ENCODE measurements at places on chromosomes 16 and 17. TPM values are rescaled to one million over a fixed set of nuclear protein-coding genes. Genes with fewer than 3 reads are reported as not detected.
A peak's percentile ranks its signal among the peaks of the same experiment; 100 is the strongest.

ARL5C gene
- total RNA-seq: not detected

KRT33B gene
- total RNA-seq: not detected

HID1 gene
- 47.8 TPM for total RNA-seq

DOC2A gene
- 4.8 TPM for total RNA-seq

EXOC3L1 gene
- total RNA-seq: 2.3 TPM

CCDC200 gene
- total RNA-seq: not detected

BRIP1 gene
- 3.3 TPM for total RNA-seq

RRAD gene
- total RNA-seq: 4.0 TPM

DNA sequence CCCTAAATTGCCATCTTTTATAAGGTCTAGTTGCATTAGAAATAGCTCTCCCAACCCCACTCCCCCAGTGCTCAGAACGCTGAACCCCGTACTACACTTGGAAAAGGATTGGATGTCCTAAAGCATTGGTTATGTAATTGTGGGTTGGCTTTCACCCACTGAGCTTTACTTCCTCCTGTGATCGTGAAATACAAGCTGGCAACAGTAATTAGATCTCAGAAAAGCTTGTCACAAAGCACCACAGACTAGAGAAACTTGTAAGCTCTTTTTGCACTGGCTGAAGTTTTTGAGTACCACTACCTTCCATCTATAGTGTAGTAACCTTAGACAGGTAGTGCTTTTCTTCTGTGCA is 54.4 kb downstream of the SIAH1 start:
- no peak overlapping the region for H3K27ac ChIP-seq
- no peaks in the 10 kb centered on the region for H3K36me3 ChIP-seq
- DNase-seq: no peak
- H3K4me3 ChIP-seq: no peak overlapping the region
- no peaks in the 10 kb centered on the region for H3K27me3 ChIP-seq

DNA sequence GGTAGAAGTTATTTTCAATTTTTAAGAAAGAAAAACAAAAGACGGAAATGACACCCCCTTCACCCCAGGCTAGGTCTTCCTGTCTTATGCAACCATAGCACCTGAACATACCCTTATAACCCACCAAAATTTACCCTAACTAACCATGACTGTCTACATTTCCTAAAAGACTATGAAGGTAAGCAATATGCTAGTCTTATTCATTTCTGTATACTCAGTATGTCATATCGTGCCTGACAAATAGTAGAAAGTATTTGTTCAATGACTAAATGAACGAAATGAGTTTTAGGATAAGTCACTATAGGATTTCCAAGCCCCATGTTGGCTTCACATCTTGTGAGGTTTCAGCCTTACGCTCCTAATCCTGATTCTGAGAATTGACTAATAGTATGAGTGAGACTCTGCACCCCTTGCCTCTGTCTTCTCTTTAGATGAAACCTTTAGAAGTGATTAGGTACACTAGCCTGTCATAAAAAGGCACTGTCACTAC is 6.5 kb downstream of the ADAT1 start:
- H3K27ac ChIP-seq: no peak overlapping the region
- H3K4me1 ChIP-seq: peaks cover 7% of the 10 kb centered on the region
- no peak for DNase-seq
- H3K36me3 ChIP-seq: peaks cover 5% of the 10 kb centered on the region

GRCh38 chr16:9867176-9867575 is 315.1 kb downstream of the GRIN2A start:
- no peaks in the 10 kb centered on the region for H3K4me1 ChIP-seq
- H3K27me3 ChIP-seq: no peaks in the 10 kb centered on the region
- DNase-seq: no peak
- H3K36me3 ChIP-seq: no peaks in the 10 kb centered on the region
- H3K27ac ChIP-seq: no peak overlapping the region

GRCh38 chr16:2586901-2587480 is 49.2 kb downstream of the PDPK1 start:
- no peak for DNase-seq
- no peak overlapping the region for H3K27ac ChIP-seq
- no peaks in the 10 kb centered on the region for H3K27me3 ChIP-seq
- H3K4me3 ChIP-seq: no peak overlapping the region
- H3K4me1 ChIP-seq: no peaks in the 10 kb centered on the region

GRCh38 chr17:68384471-68384870 is 72.8 kb downstream of the WIPI1 start:
- no peak for DNase-seq
- H3K4me1 ChIP-seq: no peaks in the 10 kb centered on the region
- H3K27ac ChIP-seq: no peak overlapping the region
- H3K27me3 ChIP-seq: no peaks in the 10 kb centered on the region
- H3K4me3 ChIP-seq: no peak overlapping the region

GRCh38 chr16:13852827-13853226 is 67.1 kb upstream of the ERCC4 start:
- no peaks in the 10 kb centered on the region for H3K36me3 ChIP-seq
- no peak overlapping the region for H3K4me3 ChIP-seq

DNA sequence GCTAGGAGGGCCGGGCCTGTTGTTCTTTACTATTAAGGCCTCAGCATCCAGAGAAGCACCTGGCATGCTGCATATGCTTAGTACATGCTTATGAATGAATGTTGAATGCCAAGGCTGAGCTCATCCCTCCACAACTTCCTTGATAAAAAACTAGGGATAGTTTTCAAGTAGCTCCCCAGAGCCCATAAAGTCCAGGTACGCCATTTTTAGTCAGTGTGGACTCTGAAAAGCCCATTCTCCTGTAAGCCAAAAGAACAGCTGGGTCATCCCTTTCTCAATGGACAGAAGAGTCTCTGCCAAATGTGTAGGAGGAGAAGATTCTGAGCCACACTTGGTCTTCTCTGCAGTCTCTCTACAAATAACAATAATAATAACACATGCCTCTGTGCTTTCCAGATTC is 8.9 kb upstream of the ITGB3 start:
- H3K27me3 ChIP-seq: no peaks in the 10 kb centered on the region
- H3K4me3 ChIP-seq: no peak overlapping the region
- no peaks in the 10 kb centered on the region for H3K4me1 ChIP-seq
- H3K27ac ChIP-seq: no peak overlapping the region
- no peaks in the 10 kb centered on the region for H3K36me3 ChIP-seq

- H3K4me3 ChIP-seq: peak overlapping the region; percentile 31
- no peaks in the 10 kb centered on the region for H3K27me3 ChIP-seq
- peaks cover 13% of the 10 kb centered on the region for H3K4me1 ChIP-seq
- no peaks in the 10 kb centered on the region for H3K36me3 ChIP-seq
- H3K27ac ChIP-seq: peak overlapping the region; percentile 79
- peak; percentile 40 for DNase-seq
Observed at GRCh38 chr16:50267151-50267631, 840 bp downstream of the ADCY7 start.

GRCh38 chr17:12568358-12569251 is 97.1 kb upstream of the MYOCD start:
- DNase-seq: no peak
- H3K4me1 ChIP-seq: no peaks in the 10 kb centered on the region
- no peak overlapping the region for H3K4me3 ChIP-seq

GRCh38 chr17:61391595-61392291 is 7.9 kb upstream of the TBX2 start:
- no peak for DNase-seq
- H3K4me1 ChIP-seq: no peaks in the 10 kb centered on the region
- no peak overlapping the region for H3K27ac ChIP-seq
- H3K4me3 ChIP-seq: no peak overlapping the region

- H3K36me3 ChIP-seq: no peaks in the 10 kb centered on the region
- no peaks in the 10 kb centered on the region for H3K4me1 ChIP-seq
- H3K27me3 ChIP-seq: no peaks in the 10 kb centered on the region
- no peak overlapping the region for H3K4me3 ChIP-seq
- H3K27ac ChIP-seq: no peak overlapping the region
Observed at GRCh38 chr17:73934696-73935095, 268.8 kb upstream of the RPL38 start.

GRCh38 chr17:76547642-76548202 is 7.9 kb downstream of the PRCD start:
- no peak for DNase-seq
- H3K4me1 ChIP-seq: no peaks in the 10 kb centered on the region
- H3K27ac ChIP-seq: no peak overlapping the region
- H3K27me3 ChIP-seq: no peaks in the 10 kb centered on the region
- no peak overlapping the region for H3K4me3 ChIP-seq

DNA sequence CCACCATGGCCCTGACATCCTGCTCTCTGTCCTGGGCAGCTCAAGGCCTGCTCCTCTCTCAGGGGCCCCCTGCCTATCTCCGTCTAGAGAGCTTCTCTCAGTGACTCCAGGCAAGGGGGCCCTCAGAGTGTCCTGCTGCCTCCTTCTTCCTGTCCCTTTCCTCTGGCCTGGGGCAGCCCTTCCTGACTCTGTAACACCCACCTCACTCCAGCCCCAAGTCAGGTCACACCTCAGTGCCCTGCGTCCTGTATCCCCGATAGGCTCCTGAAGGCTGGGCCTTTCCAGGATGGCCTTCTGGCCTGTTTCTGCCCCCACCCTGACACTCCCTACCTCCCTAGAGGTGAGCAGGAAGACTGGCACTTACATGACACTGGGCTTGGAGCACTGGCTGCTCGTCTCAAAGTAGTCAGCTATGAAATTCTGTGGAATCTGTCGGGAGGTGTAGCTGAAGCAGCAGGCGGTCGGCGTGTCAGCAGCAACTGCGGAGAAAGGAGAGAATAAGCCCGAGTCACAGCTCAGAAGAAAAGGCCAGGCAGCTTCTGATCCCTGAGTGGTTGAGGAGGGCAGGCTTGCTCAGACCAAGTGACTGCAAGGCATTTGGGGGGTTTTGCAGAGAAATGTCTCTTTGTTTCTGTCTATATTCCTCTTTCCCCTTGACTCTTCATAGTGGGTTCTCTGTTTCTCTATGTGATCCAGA is 976 bp downstream of the CCL3L1 start:
- no peaks in the 10 kb centered on the region for H3K36me3 ChIP-seq
- no peaks in the 10 kb centered on the region for H3K4me1 ChIP-seq
- H3K27ac ChIP-seq: no peak overlapping the region
- no peak for DNase-seq
- H3K4me3 ChIP-seq: no peak overlapping the region

DNA sequence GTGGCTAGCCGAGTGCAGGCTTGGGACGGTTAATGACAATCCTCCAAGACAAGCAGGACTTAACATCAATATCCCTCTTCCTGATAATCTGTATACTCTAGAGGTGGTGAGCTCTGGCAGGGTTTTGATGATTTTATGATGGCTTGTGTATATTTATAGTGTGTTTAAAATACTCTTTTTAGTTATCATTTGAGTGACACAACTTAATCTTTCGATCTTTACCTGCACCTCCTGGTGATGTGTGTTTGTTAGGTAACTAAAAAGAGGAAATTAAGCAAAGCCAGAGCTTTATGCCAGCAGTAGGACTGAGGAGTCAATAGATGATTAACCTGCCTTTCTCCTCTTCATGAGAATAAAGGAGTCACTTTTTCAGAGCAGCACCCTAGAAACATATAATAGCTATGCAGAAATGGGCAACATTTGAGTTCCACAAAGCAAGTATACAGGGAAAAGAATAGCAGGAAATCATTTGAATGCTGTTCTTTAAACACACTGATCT is 210.5 kb downstream of the IRX3 start:
- H3K36me3 ChIP-seq: no peaks in the 10 kb centered on the region
- no peak overlapping the region for H3K4me3 ChIP-seq
- H3K27ac ChIP-seq: no peak overlapping the region
